Urinary bladder (tissue), 4 donors: ENCODE measurements at places on chromosomes 12 and 14. TPM values are rescaled to one million over a fixed set of nuclear protein-coding genes. Genes with fewer than 3 reads are reported as not detected.

Gene SIX6
- total RNA-seq, result not detected

Gene STYK1
- total RNA-seq, result 5.0 TPM

Gene SEL1L
- total RNA-seq, result 80.4 TPM

Gene KITLG
- 75.7 TPM for total RNA-seq

DNA sequence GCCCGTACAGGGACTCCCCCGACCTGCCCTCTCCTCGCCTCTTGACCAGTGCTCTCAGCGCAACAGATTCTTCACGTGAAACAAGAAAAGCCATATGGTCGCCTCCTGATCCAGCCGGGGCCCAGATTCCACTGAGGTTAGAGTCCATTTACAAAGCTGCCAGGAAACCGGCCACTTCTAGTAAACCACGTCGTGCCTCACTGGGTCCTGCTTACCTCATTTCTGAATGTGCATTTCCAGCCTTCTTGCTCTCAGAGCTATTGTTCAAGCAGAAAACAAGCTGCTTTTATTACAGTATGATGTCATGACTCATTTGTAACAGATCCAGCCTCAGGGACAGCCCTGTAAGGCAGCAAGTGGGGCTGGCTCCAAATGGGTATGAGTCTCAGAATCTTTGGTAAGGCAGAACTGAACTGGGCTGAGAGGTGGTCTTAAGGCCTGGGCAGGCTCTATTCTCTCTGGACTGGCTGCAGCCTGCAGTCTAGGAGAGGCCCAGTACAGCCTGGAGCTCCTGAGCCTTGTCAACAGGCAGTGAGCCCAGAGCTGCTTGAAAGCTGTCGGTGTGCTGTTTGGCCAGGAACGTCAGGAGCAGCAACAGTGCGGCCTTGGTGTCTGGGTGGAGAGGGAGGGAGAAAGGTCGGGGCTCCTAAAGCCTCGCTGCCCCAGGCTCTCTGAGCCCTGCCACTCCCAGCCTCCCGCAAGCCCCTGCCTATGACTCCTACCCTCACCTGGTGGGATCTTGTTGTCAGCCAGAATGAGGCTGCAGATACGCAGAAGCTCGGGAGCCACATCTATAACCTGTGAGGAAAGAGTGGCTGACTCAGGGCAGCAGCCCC is 8.3 kb downstream of the REC8 start:
- DNase-seq, result no peak

GRCh38 chr12:103667125-103667524 is 80.1 kb downstream of the STAB2 start:
- DNase-seq, result no peak

DNA sequence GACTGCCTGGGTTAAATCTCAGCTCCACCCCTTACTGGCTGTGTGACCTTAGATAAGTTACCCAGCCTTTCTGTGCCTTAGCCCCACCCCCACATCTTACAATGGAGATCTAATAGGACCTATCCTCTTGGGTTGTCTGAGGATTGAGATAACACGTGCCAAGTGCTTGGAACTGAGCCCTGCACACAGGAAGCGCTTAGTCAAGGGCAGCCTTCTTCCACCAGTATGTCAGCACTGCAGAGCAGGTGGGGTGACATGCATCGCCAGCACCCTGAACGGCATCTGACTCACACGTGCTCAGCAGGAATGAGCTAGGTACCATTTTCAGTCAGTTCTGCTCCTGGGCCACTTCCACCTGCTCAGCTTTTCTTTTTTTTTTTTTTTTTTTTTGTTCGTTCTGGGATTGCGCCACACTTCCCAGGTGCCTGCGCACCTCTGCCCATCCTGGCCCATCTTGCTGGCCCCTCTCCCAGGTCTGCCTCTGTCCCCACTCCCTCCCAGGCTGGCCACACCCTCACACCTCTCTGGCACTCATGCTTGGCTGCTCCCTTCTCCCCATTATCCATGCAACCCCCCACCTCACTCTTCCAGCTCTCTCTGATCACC is 19.6 kb downstream of the LGMN start:
- no peak for DNase-seq

DNA sequence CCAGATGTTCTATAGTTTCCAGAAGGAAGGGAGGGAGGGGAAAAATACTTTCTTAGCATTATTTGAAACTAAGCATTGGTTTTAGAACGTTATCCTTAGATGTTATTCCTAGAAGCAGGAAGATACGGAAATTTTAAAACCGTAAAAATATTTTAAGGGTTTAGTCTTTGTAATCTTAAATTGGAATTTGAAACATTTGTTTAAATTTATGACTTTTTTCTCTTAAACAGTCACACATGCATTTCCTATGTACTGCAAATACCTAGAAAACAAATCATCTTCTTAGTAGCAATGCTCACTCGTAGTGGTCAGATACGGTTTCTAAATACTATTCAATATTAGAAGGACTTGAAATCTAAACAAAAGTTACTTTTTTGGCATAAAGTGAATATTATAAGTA is 282.0 kb downstream of the ERC1 start:
- DNase-seq, result no peak

GRCh38 chr12:105978686-105979085 is 160.1 kb downstream of the NUAK1 start:
- DNase-seq, result no peak

- DNase-seq, result no peak
These were observed 384.5 kb upstream of the DDHD1 start for GRCh38 chr14:53537422-53538315.

DNA sequence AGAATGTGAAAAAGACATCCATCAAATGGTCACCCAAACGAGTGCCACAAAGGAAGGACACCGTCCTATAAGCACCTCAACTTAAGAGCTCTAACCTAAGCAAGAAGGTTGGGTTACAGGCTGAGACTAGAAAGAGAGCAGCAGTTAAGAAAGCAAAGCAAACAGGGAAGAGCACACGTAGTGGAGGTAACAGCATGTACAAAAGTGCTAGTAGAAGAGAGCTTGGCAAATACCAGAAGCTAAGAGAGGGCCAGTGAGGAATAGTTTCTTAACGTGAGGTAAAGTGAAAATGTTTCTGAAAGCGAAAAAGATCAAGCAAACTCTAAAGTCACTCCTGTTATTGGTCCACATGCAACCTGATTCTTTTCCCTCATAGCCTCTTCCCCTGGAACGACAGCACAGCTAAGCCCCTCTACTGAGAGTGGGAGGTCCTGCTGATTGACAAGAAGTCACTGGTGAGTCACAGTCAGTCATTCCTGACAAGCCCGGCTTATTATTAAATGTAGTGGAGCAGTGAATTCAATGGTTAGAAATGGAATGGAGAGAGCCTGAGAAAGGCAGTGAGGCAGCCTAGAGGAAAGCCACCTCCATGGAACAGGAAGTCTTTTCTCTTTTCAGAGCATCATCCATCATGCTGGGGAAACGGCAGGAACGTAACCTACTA is 204.4 kb downstream of the SLC25A21 start:
- no peak for DNase-seq

DNA sequence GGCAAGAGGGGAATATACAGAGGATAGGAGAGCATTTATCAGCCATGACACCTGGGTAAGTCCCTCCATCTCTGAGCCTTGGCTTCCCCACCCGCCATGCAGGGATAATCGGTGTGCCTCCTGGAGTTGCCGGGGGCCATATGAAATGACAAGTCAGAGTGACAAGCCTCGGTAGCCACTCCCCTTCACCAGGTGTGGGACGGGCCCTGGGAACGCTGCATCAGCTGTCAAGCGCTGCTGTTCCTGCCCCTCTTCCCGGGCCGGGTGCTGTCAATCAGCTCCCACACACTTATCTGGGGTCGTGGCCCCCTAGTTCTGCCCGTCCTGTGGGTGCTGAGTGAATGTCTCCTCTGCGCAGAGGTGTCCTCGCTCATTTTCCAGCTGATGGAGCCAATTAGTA is 57.2 kb downstream of the MVK start:
- DNase-seq, result no peak

- no peak for DNase-seq
These were observed 89.6 kb downstream of the ERC1 start for GRCh38 chr12:1080520-1081223.

GRCh38 chr12:100401660-100402059 is 44.8 kb downstream of the SLC17A8 start:
- DNase-seq, result no peak

GRCh38 chr12:32400114-32400672 is 835 bp downstream of the FGD4 start:
- DNase-seq, result no peak
